HTR-8/SVneo (cell line): ENCODE measurements at places on chromosomes 12 and 14.

DNA sequence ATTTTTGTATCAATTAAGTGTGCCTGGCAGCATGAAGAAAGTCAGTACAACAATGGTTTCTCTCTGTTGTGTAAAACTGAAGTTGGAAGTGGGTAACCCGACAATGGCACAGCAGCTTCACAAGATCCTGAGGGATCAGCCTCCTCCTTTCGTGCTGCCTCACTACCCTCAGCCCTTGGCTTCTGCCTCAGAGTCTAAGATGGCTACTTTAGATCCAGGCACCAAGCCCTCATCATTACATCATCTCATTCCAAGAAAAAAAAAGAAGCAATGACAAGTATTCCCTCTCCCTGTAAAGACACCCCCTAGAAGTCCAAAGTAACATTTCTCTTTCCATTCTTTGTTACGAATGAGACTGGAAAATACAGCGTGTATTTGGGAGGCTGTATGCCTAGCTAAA lies 92.6 kb downstream of the DNAI7 start:
- DNase-seq: no peak

- no peak for DNase-seq
Measured at GRCh38 chr14:102471921-102472790, 37.4 kb downstream of the ANKRD9 start.

DNA sequence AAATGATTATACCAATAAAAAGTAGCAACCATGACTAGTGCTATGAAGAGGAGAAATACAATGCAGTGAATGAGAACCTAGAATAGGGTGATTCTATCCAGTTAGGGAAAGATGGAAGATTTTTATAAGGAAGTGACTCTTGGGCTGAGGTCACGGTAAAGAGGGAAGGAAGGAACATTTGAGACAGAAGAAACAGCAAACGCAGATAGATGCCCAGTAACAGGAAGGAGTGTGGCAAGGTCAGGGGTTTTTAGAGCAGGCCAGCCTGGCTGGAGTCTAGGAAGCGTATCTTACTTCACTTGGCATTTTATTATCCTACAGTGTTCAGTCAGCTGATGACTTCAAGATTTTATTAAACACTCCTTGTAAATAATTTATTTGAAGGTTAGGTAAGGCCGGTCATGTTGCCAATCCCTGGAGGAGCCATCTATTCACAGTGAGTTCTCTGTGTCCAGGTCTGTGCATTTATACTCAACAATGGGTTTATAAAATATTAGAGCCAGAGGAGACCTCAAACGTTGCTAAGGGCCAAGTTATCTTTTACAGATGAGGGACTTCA lies 170.6 kb downstream of the PRKCH start:
- no peak for DNase-seq

GRCh38 chr14:71890541-71890940 lies 41.7 kb upstream of the RGS6 start:
- DNase-seq: no peak

DNA sequence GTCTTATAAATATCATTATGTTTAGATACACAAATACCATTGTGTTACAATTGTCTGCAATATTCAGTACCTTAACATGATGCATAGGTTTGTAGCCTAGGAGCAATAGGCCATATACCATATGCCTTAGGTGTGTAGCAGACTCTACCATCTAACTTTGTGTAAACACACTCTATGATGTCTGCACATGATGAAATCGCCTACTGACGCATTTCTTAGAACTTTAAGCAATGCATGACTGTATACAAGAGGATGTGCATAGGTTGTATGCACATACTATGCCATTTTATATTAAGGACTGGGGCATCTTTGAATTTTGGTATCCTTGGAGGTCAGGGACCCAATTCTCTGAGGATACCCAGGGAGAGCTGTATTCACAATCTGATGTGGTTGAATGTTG lies 10.1 kb upstream of the BTG1 start:
- no peak for DNase-seq

DNA sequence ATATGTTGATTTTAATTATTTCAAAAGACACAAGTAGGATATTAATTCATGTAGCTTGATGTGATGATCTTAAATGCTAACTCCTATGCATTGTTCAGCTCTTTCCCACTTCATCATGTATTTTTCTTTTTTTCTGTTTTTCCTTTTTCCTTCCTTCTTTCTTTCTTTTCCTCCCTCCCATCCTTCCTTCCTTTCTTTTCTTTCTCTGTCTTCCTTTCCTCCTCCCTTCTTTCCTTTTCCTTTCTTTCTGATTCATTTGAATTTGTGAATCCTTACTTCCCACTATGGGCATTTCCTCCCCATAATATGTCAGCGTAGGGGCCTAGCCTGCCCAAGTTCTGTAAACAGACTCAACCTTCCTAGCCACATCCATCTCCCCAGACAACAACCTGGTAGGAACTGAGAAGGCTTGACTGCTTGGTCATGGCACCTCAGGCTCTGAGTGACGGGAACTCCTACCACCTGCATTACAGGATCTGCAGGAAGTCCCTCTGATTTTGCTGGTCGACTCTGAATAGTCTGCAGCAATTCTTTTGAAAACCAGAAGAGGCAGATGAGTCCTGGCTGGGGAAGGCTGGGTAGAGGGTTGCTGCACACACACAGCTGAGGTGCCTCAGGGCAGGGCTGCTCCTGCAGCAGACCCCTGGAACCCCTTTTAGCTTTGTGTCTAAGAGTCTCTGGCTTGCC lies 33.4 kb upstream of the BHLHE41 start:
- no peak for DNase-seq

- DNase-seq: no peak
Measured at GRCh38 chr14:54105898-54106297, 149.3 kb upstream of the BMP4 start.

DNA sequence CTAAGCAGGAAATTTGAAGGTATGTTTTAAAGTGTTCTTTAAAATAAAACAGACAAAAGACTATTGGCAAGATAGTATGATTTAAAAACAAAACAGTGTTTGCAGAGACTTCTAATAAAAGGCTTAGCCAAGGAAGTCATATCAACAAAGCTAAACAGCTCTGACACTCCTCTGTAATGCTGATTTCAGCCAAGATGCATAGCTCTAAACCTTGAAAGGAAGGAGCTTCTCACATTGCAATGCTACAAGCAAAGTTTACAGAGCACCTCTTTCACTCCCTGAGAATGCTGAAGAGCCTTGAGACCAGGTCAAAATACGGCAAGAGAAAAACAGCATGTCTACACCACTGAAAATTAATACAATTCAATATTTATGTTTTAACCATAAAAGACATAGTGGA lies 51.8 kb downstream of the PARP11 start:
- DNase-seq: no peak

GRCh38 chr12:93010461-93010860 lies 81.4 kb upstream of the EEA1 start:
- no peak for DNase-seq

- DNase-seq: no peak
Measured at GRCh38 chr14:51119411-51120051, 24.6 kb upstream of the TRIM9 start.

DNA sequence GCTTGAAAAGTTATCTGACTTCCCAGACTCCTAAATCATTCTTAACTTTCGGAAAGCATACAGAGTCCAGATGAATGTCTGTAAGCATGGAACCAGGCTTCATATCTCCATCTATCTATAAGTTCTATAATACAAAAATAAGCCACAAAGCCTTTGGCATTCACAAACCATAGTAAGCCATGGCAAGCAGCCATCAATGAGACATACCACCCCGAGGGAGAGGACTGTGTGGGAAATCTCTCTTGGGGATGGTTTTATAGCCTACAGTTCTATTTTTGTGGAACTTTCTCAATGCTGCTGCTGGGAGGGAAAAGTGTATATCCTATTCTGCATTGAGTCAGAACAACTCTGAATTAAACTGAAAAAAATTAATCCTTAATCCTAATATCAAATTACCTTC lies 20.4 kb downstream of the EGLN3 start:
- no peak for DNase-seq

GRCh38 chr14:54683882-54684794 lies 117.2 kb downstream of the SAMD4A start:
- DNase-seq: peak; percentile 61

- no peak for DNase-seq
Measured at GRCh38 chr14:68634332-68634731, 158.5 kb downstream of the ZFP36L1 start.

- DNase-seq: no peak
Measured at GRCh38 chr12:28698553-28698952, 450.5 kb upstream of the FAR2 start.

DNA sequence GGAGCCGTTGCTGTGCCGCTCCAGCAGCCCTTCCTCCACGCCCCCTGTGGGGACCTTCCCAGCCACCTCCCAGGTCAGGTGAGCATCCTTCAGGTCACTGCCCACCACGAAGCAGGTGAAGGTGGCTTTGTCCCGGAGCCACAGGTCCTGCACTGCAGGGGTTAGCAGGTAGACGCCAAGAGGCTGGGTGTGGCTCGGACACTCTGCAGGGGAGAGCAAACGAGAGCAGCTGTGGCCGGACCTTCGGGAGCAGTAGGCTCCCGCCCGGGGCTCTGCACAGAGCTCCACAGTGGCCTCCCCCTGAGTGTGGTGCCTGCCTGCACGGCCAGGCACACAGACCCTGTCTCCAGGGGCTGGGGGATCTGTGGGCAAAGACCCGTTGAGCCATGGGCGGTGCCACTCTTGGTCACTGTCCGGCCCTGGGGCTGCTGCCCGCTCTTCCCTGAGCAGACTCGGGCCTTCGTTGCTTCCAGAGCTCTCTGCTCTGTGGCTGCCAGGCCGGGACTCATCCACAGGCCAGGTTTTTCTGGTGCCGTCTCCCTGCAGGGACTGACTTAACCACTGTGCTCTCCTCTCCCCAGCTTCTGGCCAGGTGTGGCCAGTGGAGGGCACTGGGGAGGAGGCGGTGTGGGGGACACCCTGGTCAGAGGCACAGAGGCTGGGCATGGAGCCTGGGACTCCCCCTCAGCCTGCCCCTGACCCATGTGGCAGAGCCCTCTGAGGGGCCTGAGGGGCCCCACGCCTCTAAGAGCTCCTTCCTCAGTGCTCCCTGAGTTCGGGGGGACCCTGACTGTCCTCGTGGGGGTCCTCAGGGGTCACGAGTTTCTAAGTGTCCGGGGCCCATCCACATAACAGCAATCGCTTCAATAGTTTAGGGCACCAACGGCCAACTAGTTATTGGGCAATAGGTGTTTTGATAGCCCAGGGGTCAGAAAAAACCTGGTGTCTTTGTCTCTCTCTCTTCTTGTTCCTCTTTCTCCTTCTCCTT lies 314.9 kb downstream of the TMEM121 start:
- DNase-seq: no peak

DNA sequence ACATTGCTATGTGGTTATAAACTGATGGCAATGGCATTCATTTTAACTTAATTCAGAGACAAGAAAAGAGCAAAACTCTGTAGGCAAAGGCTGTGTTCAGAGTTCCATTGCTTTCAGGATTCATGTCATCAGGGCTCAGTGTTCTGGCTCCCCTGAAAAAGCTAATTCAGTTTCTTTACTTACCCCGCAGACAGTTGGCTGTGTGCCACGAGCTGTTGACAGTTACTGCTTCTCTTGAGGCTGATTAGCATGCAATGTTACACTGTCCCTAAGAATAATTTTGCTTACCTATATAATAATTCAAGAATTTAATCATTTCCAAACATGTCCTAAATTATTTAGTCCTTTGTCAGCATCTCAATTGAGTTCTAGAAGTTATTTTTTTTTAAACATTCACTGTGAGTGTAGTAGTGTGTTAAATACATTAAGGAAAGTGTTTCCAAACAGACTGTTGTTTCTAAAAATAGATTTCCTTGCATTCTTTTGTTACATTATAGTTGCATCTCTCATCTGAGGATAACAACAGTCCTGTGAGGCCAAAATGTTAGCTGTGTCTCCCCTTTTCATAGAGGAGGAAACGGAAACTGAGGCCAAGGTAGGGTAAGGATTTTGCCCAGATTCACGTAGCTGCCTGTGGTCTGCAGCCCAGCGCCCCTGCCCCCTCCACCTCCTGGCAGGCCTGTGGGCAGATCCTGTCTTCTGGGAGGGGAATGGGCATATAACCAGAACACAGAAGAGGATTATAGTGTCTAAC lies 98.6 kb downstream of the PELI2 start:
- no peak for DNase-seq

DNA sequence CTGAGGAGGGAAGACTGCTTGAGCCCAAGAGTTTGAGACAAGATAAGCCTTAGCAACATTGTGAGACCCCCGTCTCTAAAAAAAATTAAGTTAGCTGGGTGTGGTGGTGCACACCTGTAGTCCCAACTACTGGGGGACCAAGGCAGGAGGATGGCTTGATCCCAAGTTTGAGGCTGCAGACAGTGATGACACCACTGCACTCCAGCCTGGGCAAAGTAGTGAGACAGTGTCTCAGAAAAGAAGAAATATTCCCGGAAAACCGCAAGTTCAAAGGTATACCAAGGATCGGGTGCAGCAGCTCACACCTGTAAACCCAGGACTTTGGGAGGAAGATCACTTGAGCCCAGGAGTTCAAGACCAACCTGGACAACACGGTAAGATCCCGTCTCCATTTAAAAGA lies 5.8 kb downstream of the PTGES3 start:
- no peak for DNase-seq

- DNase-seq: no peak
Measured at GRCh38 chr12:52200086-52200780, 8.4 kb upstream of the KRT80 start.

- no peak for DNase-seq
Measured at GRCh38 chr12:46725332-46725731, 100.5 kb downstream of the SLC38A4 start.

GRCh38 chr12:64825143-64826021 lies 935 bp downstream of the TBC1D30 start:
- DNase-seq: no peak

DNA sequence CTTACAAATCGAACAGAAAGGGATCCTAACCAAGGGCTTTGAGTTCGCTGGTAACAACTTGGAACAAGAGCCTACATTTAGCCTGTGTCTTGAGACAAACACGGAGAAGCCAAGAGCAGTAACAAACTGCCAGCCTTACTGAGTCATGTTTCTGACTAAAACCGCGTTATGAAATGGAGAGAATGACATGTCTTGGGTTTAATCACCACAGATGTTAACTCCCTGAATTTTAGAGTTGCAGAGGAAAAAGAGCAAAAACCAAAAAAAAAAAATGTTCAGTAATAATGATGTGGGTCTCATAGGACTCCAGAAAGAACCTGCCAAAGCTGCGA lies 1.0 kb downstream of the BLTP3B start:
- peak; percentile 53 for DNase-seq

DNA sequence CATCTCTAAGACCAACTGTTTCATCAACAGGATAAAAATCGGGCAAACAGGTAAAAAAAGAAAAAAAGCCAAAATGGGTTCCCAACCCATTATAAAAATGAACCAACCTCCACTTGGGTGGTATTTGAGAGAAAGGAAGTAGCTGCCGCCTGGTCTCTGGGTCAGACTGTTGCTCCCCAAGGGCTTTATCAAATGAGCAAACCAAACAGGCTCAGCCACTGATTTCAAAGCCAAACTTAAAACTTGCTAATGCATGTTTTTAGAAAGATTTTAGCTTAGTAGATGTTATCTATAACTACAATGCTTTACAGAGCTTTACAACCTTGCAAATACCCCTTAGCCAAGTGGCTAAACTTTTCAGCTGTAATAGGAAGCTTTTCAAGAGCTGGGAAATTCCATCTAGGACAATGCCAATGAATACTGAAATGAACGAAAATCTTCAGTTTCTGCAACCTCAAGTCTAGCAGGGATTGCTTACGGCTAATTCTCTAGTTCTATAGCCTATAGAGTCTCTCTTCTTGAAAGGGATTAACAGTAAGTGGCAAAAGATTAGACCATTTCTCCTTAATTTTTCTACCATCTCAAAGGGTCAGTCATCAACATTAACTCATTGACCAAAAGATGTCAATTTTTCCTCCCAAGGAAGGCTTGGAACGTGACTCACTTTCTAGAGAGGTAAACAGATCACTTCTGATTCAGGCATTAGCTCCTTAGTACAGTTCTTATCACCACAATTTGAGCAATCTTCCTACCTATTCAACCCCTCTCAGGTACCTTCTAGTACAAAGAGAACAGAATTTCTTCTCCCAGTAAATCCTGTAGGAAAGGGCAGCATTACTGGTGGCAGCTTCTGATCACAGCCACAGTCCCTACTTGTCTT lies 4.2 kb downstream of the PPM1H start:
- DNase-seq: no peak
